ENCODE measurements at places on chromosomes 5 and 9. TPM values are rescaled to one million over a fixed set of nuclear protein-coding genes. Genes with fewer than 3 reads are reported as not detected.

DNA sequence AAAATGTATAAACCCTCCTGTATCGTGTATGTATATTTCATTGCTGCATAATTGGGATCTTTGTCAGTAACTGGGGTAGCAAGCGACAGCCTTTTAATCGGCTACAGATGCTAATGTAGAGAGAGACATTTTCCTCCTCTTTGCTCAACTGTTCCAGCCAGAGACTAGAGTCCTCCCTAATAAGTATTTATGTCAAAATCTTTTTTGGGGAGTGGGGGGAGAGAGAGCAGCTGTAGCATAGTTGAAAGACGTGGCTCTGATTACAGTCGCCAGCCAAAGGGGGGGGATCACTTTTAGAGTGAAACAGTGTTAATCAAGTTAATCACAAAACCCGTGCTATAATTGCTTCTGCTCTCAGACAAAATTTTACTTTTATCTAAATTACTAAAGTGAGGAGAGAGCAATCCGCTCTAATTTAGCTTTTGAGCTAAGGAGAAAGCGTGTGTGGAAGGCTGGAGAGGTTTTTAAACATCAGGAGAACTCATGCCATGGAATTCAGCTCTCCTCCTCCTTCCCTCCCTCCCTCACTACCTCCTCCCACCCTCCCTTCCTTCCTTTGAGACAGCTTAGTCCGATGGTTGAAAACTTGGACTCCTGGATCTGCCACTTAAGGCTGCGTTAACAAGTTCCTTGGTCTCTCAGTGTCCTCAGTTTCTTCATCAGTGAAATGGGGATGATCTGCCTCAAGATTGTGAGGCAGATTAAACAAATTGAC, 87.3 kb upstream of the ZNF618 start:
- H3K27me3 ChIP-seq = peaks cover 3% of the 10 kb centered on the region
- no peaks in the 10 kb centered on the region for H3K36me3 ChIP-seq
- H3K4me1 ChIP-seq = no peaks in the 10 kb centered on the region
- no peak overlapping the region for H3K4me3 ChIP-seq

SLC46A2 gene
- 0.43 TPM for polyA plus RNA-seq

TCF7 gene
- 9.7 TPM for polyA plus RNA-seq

PCDHB15 gene
- 3.0 TPM for polyA plus RNA-seq

OMD gene
- 0.85 TPM for polyA plus RNA-seq

GRCh38 chr5:35442885-35443639, 174.6 kb upstream of the SPEF2 start:
- H3K36me3 ChIP-seq = no peaks in the 10 kb centered on the region
- no peak for DNase-seq
- no peak overlapping the region for H3K27ac ChIP-seq
- no peak overlapping the region for H3K4me3 ChIP-seq
- H3K27me3 ChIP-seq = no peaks in the 10 kb centered on the region

All from large intestine (tissue), 12 donors.